ENCODE measurements at places on chromosomes 4 and X.

GRCh38 chrX:124338733-124339514 lies 6.5 kb downstream of the TEX13D start:
- DNase-seq = no peak

- no peak for DNase-seq
Measured at GRCh38 chrX:16060252-16060651, 63.1 kb upstream of the GRPR start.

- no peak for DNase-seq
Measured at GRCh38 chr4:90994851-90995574, 867.8 kb downstream of the CCSER1 start.

GRCh38 chr4:66639361-66639760 lies 905.9 kb downstream of the CENPC start:
- no peak for DNase-seq

- no peak for DNase-seq
Measured at GRCh38 chr4:56910172-56910967, 2.7 kb downstream of the REST start.

DNA sequence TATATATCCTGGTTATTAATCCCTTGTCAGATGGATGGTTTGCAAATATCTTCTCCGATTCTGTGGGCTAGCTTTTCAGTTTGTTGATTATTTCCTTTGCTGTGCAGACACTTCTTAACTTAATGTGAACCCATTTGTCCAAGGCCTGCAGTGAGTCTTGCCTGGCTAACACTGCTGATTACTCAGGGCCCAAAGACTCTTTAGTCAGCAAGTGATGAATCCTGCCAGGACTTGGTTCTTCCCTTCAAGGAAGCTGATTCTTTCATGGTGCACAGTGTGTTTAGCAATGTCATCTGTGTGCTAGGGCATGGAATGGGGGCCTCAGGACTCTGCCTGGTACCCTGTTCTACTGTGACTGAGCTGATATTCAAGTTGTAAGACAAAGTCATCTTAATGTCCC lies 81.8 kb upstream of the TEX13A start:
- no peak for DNase-seq
